ENCODE measurements at places on chromosomes 7 and 10.

DNA sequence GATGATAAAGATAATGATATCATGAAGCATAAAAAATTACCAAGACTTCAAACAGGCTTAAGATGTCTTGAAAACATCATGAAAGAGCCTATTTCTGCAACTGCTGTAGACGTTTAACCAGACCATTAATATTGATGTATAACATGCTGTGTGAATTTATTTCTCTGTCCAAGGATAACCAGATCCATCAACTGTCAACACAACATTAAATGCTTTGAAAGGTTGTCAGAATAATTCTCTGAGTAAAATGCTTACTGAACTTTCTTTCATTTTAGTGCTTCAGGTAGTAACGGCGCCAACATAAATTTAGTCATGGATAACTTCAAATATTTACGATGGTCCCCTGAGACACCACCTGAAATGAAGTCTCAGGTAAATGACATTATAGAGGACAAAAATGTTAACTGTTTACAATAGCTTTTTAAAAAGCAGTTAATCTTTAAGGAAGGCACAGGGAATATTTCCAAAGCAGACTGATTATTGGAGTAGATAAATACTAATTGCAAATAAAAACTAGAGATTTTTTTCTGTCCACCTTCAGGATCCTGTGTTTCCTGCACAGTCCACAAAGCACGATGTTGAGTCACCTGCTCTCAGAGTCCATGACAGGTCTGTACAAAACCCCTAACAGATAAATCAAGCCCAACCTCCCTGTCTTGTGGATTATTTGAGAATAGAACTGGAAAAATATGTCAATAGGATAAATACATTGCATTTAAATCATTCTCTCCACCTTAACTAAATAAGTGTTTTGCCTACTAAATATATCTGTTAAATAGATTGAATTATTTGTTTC lies 1213.2 kb downstream of the XPNPEP1 start:
- no peak for DNase-seq

GRCh38 chr10:76869931-76870330 lies 767.7 kb downstream of the KCNMA1 start:
- DNase-seq = no peak

GRCh38 chr7:1899196-1899595 lies 229.1 kb downstream of the ELFN1 start:
- DNase-seq = no peak

- no peak for DNase-seq
Measured at GRCh38 chr10:48495282-48496045, 109.4 kb downstream of the ARHGAP22 start.

DNA sequence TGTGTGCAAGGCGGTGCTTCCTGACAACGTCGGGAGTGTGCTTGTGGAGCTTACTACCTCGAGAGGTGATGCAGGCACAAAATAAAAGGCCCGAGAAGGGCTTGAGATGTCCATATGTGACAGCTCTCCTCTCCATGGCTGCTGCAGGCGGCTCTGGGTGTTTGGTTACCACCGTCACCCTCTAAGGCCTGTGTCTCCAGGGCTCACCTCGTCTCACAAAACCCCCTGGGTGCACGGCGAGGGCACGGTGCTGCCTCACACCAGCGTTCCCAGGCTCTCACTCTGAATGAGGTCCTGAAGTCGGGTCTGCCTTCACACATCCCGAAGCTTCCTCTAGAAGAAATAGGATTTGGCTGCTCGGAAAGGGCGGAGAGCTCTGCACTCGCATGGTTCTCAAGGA lies 32.9 kb downstream of the PROSER2 start:
- peak; percentile 33 for DNase-seq

- DNase-seq = no peak
Measured at GRCh38 chr10:78953113-78953798, 115.5 kb upstream of the ZMIZ1 start.

GRCh38 chr10:71344154-71344925 lies 25.3 kb downstream of the SLC29A3 start:
- no peak for DNase-seq

DNA sequence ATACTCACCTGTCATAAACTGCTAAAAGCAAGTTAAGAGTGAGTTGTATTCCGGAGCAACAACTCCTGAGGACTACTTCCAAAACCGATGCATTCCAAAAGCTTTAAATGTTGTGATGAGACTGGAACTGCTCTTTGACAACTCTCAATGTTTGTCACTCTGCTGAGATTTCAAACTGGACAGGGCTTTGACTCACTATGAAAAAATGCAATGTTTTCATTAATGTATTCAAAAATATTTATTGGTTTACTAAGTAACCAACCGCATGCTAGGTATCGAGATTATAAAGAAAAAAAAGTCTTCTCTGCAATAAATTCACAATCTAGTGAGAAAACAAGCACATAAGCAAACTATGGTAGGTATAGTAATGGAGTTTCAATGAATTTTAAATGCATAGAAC lies 107.9 kb upstream of the GNAI1 start:
- no peak for DNase-seq

- DNase-seq = no peak
Measured at GRCh38 chr7:107119376-107120105, 49.3 kb upstream of the HBP1 start.

DNA sequence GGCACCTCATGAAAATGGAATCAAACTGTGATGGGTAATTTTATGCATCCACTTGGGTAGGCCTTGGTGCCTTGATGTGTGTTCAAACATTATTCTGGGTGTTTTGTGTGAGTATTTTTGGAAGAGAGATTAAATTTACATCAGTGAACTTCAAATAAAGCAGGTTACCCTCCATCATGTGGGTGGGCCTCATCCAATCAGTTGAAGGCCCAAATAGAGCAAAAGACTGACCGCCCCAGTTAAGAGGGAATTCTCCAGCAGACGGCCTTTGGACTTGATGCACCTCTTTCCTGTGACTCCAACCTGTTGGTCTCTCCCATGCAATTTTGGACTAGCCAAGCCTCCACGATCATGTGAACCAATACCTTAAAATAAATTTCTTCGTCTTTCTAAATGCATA lies 97.7 kb upstream of the DPP6 start:
- no peak for DNase-seq

GRCh38 chr7:116503835-116504234 lies 4.3 kb downstream of the CAV2 start:
- DNase-seq = no peak

DNA sequence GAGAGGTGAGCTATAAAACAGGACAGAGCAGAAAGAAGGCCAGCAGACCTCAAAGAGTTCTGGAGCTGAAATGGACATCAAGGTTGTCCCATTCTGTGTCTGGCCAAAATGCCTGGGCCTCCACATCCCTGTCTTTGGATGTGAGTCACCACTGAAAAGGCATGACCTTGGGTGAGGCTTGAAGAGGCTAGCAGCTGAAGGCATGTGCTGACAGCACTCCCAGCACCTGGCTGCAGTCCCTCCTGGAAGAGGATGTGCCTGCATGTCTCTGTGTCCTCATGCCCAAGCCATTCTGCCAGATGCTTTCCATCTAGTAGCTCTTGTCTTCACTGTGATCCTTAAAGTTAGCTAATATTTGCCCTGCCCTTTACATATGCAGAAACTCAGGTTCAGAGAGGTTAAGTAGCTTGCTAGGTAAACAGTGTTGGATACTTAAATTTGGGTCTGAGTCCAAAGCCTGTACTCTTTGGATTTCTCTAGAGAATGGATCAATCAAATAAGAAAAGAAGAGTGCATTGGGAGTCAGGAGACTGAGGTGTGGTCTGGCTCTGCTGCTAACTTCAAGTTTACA lies 35.8 kb downstream of the HECW1 start:
- DNase-seq = no peak

DNA sequence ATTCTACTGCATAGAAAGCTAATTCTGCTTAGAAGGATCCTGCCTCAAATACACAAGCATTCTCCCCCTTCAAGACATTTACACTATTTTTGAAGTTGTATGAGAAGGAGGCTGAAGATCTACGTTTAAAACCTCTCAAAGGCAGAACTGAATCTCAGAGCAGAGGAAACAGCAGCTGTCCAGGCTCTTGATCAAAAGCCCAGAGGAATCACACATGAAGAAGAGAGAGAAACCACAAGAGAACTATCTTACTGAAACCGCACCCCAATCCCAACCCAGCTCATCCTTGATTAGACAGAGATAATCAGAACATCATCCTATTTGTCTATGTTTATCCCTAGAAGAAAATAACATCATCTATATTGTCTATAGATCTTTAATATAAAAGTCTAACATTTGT lies 2.2 kb upstream of the DNAJC1 start:
- no peak for DNase-seq

DNA sequence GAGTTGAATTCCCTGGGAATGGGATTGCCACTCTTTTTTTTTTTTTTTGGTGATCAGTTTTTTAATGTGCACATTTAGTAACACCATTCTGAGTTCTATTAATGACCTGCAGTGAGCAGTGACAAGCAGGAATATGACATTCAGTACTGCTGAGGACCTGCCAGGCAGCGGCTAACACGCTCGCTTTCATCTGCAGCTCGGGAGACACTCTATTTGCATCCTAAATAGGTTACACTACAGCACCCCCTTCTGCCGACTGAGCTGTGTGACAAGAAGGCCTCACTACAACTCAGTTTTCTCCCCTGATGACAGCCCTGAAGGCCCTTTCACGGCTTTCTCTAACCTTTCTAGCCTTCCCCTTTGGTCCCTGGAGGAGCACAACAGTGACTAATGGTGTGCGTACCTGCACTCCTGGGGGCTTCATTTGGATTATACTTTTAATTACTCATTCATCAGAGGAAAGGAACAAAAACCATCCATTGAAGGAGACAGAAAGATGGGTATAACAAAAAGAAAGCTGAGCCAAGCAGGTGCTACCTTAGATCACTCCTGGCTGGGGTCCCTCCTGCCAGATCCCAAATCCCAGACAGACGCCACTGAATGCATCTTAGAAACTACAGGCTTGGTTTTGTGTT lies 872.4 kb downstream of the LRMDA start:
- peak; percentile 84 for DNase-seq

GRCh38 chr7:157886711-157887110 lies 549.9 kb downstream of the DNAJB6 start:
- DNase-seq = no peak

DNA sequence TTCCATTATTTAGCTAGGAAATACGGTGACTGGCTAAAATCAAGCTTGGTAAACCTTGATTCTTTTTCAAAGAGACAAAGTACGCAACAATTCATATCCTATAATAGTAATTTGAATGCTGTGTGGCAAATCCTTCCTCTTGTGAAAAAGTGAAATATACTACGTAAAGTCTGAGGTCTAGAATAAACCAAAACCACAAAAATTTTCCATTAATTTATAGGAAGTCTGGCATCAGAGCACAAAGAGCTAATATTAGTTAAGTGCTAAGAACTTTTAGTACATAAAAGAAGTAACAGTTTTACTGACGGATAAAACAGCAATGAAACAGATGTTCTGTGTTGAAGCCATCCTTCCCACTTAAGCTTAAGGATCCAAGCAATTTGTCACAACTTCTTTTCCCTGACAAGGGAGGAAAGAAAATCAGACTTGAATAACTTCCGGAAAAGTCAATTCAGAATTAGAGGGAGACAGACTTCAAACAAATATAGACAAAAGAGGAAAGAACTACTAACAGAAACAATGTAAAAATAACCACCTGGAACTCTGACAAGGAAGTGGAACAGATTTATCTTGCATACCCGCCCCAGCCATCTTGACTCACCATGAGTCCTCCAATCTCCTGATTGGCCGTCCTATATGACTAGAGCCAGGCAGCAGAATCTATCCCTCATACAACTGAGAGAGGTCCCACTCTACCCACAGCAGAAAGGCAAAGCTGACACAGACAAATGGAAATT lies 34.6 kb downstream of the RHEB start:
- no peak for DNase-seq

DNA sequence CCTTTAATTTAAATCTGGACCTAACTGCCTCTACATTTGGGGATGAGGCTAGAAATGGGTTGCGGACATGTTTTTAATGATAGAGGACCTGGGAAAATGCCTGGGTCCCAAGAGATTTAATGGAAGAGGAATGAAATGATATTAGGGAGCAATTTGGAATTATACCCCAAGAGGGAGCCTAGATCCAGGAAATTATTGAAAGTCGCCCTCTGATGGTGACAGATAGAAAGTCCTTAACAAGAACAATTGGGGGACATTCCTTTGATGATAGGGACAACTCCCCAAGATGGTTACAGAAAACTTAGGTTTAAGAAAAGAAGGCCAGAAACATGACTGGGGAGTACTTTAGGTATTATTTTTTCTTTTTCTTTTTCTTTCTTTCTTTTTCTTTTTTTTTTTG lies 9.5 kb upstream of the TSGA13 start:
- peak; percentile 20 for DNase-seq

- no peak for DNase-seq
Measured at GRCh38 chr10:19824381-19825342, 8.4 kb downstream of the PLXDC2 start.

DNA sequence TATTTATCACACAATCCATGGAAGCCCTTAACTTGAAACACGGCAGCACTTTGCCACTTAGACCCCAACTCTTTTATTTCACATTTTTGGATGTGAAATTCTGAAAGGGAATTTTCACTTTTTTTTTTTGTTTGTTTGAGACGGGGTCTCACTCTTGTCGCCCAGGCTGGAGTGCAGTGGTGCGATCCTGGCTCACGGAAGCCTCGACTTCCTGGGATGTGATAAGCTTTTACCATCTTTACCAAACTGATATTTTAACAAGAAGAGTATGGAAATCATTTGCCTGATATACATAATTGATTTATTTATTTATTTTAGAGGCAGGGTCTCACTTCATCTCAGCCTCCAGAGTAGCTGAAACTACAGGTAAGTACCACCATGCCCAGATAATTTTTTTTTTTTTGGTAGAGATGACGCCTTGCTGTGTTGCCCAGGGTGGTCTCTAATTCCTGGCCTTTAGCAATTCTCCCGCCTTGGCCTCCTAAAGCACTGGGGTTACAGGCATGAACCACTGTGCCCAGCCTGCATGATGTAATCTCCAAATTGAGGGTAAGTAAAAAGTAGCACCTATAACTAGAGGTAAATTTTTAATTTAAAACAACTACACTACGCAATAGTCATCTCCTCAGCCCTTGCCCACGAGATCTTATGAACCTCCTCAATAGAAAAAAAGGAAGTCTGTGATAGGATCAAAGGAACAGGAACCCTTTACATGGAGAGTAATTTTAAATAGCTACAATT lies 180.7 kb upstream of the KLF14 start:
- no peak for DNase-seq

- DNase-seq = no peak
Measured at GRCh38 chr7:75534727-75535307, 42.7 kb downstream of the SPDYE5 start.

DNA sequence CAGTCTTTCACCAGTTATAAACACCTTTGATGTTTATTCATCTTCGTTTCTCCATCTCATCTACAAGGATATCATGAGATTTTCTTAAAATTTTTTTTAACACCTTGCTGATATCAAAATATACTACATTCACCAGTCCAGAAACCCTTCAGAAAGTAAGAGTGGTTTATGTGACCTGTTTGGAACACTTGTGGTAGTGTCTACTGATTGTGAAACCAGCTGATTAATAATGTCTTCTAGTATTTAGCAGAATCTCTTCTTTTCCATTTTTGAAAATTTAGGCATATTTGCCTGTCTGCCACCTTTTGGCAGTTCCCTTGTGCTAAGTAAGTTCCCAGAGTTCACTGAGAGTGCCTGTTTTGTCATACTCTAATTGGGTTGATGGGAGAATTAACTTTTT lies 18.5 kb downstream of the DLD start:
- DNase-seq = no peak

Measured in Caco-2 (cell line).